Kidney glomerular epithelial cell (primary cell): ENCODE measurements at places on chromosomes 3 and 15.
A peak's percentile ranks its signal among the peaks of the same experiment; 100 is the strongest.

- DNase-seq, result no peak
Measured at GRCh38 chr15:50800715-50801114, 35.2 kb upstream of the SPPL2A start.

GRCh38 chr3:15795651-15796308 is 2.0 kb downstream of the ANKRD28 start:
- peak; percentile 63 for DNase-seq

DNA sequence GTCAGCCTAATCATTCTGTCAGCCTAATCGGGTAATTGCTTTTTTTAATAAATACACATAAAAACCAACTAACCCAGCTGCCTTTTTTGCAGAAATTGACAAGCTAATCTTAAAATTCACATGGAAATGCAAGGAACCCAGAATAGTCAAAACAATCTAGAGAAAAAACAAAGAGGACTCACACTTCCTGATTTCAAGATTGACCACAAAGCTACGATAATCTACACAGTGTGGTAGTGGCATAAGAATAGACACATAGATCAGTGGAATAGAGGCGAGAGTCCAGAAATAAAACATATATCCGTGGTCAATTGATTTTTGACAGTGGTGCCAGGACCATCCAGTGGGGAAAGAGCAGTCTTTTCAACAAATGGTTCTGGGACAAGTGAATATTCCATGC is 2.4 kb upstream of the C3orf20 start:
- no peak for DNase-seq

DNA sequence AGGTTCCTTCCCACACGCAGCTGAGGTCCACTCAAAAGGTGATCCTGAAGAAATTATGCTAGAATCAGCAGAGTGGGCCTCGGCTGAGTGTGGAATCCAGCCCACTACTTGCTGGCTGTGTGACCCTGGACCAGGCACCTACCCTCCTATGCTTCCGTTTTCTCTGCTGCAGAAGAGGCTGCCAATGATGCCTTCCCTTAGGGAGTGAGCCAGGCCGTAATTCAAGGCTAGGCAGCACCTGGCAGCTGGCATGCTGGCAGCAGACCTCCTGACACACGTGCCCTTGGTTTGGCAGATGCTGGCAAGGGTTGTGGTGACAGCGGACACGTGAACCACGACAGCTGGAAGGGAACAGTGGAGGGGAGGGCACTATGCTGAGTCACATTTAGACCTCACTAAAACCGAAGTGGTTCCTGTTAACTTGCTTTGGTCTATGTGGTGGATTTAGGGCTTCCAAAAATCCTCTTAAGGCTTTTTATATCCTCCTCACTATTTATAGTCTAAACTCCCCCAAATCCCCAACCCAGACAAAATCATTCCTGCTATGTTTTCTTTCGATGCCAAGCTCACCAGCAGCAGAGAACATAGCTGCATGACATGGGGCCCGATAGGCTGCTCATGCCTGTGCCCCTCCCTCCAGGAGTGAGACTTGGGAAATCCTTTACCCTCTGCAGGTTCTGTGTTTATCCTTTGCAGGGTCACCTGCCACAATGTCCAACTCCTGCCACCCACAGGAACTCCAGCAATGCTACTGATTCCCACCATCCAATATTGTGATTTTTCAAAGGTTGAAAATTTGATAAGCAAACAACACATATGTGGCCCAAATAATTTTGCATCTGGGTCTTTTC is 10.6 kb upstream of the PCSK6 start:
- no peak for DNase-seq

DNA sequence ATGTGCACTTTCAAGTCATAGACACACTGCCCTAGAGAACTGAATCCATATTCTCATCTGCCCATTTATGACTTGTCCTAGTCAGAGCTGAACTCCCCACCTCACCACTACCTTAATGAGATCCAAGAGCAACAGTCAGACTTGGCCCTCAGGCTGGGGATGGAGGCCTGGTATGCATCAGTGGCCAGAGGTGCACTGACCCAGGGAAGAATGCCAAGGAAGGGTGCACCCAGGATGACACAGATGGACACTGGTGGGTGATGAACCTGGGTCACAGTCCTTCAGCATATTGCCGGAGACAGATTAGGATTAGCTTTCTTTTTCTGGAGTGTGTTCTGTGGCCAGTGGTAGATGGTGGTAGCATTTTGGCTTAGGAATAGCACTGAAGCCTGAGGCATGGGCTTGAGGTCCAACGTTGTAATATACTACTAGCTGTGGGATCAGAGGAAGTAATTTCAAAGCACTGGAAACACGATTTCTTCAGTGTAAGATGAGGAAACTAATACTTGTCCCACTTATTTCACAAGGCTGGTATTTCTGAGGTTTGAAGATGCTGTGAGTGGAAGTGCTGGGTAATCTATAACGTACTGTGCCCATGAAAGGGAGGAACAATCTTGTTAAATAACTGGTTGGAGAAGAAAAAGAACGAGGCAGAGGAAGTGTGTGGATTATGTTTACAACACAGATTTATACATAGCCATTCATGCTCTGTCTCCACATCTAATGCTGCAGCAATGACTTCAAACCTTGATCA is 265.0 kb downstream of the THRB start:
- no peak for DNase-seq

- no peak for DNase-seq
Measured at GRCh38 chr15:74336061-74337005, 31.1 kb downstream of the CYP11A1 start.

DNA sequence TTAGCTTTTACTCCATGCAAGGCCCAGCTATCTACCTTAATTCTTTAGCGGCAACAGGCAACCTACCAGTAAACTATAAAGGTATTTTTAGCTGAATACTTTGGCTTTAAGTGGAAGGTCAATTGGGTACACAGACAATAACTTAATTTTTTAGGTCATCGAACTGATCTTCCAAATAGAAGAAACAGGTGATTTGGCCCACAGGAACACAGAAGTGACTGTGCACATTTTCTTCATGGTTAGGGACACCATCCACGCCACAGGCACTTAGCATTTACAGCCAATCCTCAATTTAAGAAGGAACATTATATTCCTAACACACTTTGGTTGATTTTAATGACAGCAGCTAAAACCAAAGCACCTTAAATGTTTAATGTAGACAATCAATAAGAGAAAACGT is 1.9 kb downstream of the ARPP19 start:
- no peak for DNase-seq

DNA sequence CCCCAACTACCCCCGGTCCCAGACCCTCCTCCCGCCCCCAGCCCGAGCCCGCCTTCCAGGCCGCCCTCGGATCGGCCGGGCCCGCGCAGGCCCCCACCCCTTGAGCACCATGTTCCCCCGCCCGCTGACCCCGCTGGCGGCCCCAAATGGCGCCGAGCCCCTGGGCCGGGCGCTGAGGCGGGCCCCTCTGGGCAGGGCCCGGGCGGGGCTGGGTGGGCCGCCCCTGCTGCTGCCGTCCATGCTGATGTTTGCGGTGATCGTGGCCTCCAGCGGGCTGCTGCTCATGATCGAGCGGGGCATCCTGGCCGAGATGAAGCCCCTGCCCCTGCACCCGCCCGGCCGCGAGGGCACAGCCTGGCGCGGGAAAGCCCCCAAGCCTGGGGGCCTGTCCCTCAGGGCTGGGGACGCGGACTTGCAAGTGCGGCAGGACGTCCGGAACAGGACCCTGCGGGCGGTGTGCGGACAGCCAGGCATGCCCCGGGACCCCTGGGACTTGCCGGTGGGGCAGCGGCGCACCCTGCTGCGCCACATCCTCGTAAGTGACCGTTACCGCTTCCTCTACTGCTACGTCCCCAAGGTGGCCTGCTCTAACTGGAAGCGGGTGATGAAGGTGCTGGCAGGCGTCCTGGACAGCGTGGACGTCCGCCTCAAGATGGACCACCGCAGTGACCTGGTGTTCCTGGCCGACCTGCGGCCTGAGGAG is 472 bp downstream of the CHST14 start:
- DNase-seq, result no peak

GRCh38 chr15:98873441-98874218 is 134.0 kb downstream of the PGPEP1L start:
- peak; percentile 32 for DNase-seq

- DNase-seq, result no peak
Measured at GRCh38 chr15:63811942-63812550, 21.7 kb downstream of the HERC1 start.

DNA sequence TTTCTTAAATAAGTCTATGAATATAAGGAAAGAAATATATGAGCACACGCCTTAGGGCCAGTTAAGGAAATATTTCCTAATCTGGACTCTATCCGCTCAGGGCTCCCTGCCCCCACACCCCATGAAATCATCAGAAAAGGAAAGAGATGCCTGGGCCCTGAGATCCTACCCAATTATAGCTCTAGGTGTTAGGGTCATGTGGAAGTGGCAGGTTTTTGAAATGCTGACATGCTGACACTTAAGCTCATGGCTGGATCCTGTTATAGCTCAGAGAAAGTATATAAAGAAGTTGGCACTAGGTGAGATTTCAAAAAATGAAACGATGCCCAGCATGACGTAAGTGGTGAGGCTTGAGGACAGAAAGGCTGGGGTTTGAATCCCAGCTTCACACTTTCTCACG is 43.5 kb upstream of the AKAP13 start:
- no peak for DNase-seq

DNA sequence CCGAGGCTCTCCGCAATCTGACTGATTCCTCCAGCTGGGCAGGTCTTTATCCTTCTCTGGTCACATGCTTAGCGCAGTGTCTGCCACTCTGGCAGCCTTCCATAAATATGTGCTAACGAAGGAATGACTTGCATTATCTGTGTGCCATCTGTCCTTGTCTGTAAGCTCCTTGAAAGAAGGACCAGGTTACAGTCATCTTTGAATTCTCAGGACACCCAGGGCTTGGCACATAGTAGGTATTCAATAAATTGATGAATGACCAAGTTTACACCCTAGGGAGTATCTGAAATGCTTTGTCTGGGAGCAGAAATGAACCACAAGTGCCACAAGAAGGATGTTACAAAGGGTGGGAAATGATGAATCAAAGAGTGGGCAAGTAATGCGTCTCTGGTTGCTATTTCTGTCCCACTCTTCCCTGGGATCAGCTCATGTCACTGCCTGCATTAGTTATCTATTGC is 16.5 kb upstream of the FAM3D start:
- DNase-seq, result no peak

DNA sequence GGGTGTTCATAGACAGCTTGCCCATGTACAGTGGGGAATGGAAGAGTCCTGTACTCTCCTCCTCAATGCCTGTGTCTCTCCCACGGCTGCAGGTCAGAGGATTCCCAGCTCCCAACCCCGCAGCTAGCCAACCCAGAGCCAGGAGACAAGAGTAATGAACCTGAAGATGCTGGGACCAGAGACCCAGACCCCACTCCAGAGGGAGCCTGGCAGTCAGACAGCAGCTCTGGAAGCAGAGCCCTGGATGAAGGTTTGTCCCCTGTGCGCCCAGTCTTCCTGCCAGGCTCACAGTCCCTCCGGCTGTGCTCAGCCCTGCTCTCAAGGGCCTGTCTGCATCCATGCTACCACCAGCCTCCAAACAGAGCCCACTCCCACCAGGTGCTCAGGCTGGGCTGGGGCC is 29.5 kb downstream of the EFCC1 start:
- no peak for DNase-seq

- DNase-seq, result no peak
Measured at GRCh38 chr3:26525013-26525412, 97.6 kb upstream of the LRRC3B start.

DNA sequence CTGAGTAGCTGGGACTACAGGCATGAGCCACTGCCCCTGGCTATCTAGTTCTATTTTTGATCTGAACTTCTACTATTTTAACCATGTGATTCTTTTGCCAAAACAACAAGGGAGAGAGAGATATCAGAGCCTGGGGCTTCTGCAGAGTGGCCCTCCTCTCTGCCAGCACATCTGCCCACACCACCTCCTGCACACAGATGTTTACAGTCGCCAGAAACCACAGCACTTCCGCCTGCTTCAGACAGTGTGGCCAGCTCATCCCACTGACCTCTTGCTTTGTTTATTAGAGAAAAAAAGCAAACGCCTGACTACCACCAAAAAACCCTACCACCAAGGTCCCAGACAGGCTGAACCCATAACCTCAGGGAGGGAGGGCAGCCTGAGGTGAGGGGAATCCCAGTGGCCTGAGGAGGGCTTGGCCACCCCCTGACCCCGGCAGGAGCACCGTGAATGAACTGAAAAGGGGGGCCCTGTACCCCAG is 85.9 kb upstream of the ABHD2 start:
- peak; percentile 34 for DNase-seq
